Hair follicle dermal papilla cell (primary cell): ENCODE measurements at places on chromosomes 6 and 20. TPM values are rescaled to one million over a fixed set of nuclear protein-coding genes. Genes with fewer than 3 reads are reported as not detected.

The POPDC3 gene
- 46.9 and 50.3 TPM in 2 replicates for total RNA-seq

The MUC22 gene
- not detected in 2 replicates for total RNA-seq

The EYA2 gene
- 1.5 and 2.6 TPM in 2 replicates for total RNA-seq

The TTLL9 gene
- total RNA-seq: not detected in 2 replicates

The SUMO4 gene
- 3.2 and 3.9 TPM in 2 replicates for total RNA-seq

The OTOR gene
- not detected in 2 replicates for total RNA-seq

The GSTA2 gene
- not detected in 2 replicates for total RNA-seq

The KIAA1755 gene
- 0.24 and 0.32 TPM in 2 replicates for total RNA-seq

The TNF gene
- total RNA-seq: 0.16 TPM in 1 of 2 replicates, not detected in the other

The TCF21 gene
- total RNA-seq: not detected in 2 replicates

The SLC24A3 gene
- total RNA-seq: 0.49 and 0.73 TPM in 2 replicates

The FAM184A gene
- total RNA-seq: 0.32 and 0.36 TPM in 2 replicates

The OLIG3 gene
- total RNA-seq: not detected in 2 replicates

The FABP7 gene
- not detected in 2 replicates for total RNA-seq

The RSPO3 gene
- 13.6 and 14.9 TPM in 2 replicates for total RNA-seq

The DEFB110 gene
- total RNA-seq: not detected in 2 replicates

The PERP gene
- 18.0 and 29.8 TPM in 2 replicates for total RNA-seq

The RUNX2 gene
- 18.9 and 27.4 TPM in 2 replicates for total RNA-seq

The BPIFB4 gene
- total RNA-seq: not detected in 2 replicates

The ATRN gene
- 39.3 and 47.5 TPM in 2 replicates for total RNA-seq

The CUL7 gene
- 87.6 and 93.6 TPM in 2 replicates for total RNA-seq

The ECHDC1 gene
- 51.4 and 55.0 TPM in 2 replicates for total RNA-seq

The DSP gene
- total RNA-seq: 8.8 and 12.4 TPM in 2 replicates

The PRRC2A gene
- 85.5 and 86.8 TPM in 2 replicates for total RNA-seq

The OOEP gene
- total RNA-seq: 0.16 TPM in 1 of 2 replicates, not detected in the other

The SLC35F1 gene
- under 0.01 TPM in 1 of 2 replicates, not detected in the other for total RNA-seq

The MYBL2 gene
- 3.7 and 4.1 TPM in 2 replicates for total RNA-seq

The TMC2 gene
- total RNA-seq: not detected in 2 replicates

The SLC2A10 gene
- total RNA-seq: 71.3 and 107 TPM in 2 replicates

The PCSK2 gene
- total RNA-seq: 0.32 TPM in 1 of 2 replicates, not detected in the other
